Activated naive CD4-positive, alpha-beta T cell treated with anti-CD3 and anti-CD28 coated beads for 36 hours (primary cell): ENCODE measurements at places on chromosomes 2 and 18. TPM values are rescaled to one million over a fixed set of nuclear protein-coding genes. Genes with fewer than 3 reads are reported as not detected.
A peak's percentile ranks its signal among the peaks of the same experiment; 100 is the strongest.

- DNase-seq, result no peak
Observed at GRCh38 chr18:48801728-48802542, 148.8 kb downstream of the SMAD7 start.

ZNF892 gene
- 2.7 TPM for total RNA-seq

GRCh38 chr2:16281451-16282335, 341.3 kb downstream of the MYCN start:
- peak; percentile 16 for DNase-seq

CMPK2 gene
- 7.7 TPM for total RNA-seq

DNA sequence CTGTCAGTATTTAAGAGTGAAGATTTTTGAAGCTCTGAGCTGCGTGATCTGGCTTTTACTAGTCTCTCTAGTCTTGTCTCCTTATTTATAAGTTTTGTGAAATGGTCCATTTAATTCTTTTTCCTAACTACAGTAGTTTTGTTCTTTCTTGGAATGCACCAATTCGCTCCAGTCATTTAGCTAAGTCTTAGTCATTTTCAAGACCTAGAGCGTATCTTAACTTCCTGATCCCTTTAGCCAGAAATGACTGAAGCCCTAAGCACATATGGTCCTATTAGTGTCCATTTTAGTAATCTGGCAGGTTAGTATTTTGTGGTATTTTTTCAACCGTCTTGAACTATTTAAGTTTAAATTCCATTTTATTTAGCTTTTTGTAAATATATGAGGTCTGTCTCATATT, 3.6 kb downstream of the BIRC6 start:
- no peak for DNase-seq

DNA sequence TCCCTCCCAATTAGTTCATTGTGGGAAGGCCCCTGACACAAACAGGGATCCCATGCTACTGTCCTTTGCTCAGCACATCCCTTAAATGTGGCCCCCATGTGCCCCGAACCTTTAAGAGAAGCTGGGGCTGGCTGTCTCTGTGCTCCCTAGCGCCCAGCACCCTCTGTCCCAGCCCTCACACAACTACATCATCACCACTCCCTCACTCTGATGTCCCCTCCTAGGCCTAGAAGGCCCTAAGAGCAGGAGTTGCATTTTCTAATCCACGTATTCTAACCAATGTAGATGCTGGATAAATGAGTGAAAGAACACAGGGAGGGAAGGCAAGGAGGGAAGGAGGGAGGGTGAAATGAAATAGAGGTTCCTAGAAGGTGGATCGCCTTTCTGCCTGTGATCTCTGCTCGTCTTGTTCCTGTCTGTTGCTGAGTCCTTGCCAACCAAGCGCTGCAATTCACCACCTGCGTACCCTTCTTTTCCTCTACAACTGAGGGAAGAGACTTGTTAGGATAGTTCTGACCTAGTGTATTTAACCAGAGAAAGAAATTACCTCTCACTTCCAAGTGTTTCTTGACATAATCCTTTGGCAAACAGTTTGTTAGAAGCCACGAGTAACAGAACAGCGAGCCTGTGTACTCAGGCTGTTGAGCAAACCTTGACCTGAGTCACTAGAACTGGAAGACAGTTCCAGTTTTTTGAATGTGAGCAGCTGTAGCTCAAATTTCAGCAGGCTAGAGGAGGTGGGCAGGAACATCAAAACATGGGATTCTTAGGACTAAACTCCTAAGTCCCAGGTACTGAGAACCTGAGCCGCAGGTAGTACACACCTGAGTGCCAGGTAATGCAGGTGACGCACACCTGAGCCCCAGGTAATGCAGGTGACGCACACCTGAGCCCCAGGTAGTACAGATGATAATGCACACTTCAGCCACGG, 181.5 kb upstream of the ID2 start:
- DNase-seq, result no peak

- DNase-seq, result no peak
Observed at GRCh38 chr18:26322890-26323653, 96.8 kb downstream of the TAF4B start.

LIPG gene
- 0.22 TPM for total RNA-seq

GRCh38 chr2:232714969-232715368, 17.8 kb downstream of the GIGYF2 start:
- DNase-seq, result no peak

- no peak for DNase-seq
Observed at GRCh38 chr2:233542507-233542906, 24.1 kb downstream of the USP40 start.

- peak; percentile 79 for DNase-seq
Observed at GRCh38 chr2:25274868-25275574, 66.7 kb downstream of the DNMT3A start.

SLC5A7 gene
- total RNA-seq, result not detected

DNA sequence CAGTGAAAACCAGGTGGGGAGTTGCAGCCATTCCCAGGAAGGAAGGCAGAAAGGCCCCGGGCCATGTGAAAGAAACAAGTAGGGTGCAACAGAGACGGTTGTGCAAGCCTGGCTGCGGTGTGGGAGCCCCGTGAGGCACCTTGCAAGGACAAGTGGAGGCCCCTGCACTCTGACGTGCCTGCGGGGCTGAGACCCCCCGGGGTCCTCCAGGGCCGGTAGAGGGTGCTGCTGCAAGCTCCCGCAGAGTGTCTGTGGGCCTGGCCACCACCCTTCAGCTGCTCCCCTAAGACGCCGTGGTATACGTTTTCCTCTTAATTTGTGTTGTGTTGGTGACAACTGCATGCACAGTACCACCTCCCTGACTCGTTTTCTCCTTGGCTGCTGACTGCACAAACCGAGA, 27.4 kb upstream of the MC5R start:
- no peak for DNase-seq

DNA sequence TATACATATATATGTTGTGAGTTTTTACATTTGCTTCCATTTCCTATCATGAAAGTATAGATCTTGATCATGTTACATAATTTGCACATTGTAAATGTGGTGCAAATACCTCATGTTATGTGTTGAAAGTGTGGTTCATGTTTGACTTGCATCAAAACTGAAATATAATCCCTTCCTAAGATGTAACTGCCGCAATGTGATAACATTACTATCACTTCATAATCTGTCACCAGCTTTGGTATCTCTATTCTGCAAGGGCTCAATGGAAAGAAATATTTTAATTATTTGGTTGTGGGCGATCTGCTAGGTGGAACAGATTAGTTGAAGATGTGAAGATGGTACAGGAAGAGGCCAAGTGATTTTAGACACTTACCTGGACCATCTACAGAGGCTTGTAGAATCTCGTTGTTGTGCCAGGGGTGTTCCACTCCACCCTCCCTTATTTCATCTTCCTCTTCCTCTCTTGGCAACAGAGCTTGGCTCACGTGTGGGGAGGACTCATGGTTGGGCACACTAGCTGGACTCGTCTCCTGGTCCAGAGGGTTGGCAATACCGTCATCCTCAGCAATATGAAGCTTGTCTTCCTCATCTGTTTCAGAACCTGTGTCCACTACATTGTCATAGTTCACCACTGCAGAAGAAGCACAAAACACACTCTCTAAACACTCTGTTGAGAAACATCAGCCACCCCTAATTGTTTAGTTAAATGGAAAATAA, 90.4 kb downstream of the ZEB2 start:
- no peak for DNase-seq

DNA sequence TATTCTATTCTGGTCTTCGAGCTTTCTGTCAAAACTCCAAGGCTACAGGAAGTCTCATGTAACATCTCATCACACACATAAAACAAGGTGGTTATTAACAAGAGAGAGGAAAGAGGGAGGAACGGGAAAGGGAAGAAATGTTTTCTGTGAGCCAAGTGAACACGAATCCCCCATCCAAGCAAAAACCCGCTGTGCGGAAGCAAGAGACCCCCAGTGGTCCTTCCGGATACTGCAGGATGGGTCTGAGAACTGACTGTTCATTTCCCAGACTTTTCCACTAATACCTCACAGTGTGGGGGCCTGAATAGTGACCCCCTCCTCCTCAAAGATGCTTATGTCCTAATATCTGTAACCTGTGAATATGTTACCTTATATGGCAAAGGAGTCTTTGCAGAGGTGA, 19.0 kb upstream of the DIPK1C start:
- peak; percentile 20 for DNase-seq

DNA sequence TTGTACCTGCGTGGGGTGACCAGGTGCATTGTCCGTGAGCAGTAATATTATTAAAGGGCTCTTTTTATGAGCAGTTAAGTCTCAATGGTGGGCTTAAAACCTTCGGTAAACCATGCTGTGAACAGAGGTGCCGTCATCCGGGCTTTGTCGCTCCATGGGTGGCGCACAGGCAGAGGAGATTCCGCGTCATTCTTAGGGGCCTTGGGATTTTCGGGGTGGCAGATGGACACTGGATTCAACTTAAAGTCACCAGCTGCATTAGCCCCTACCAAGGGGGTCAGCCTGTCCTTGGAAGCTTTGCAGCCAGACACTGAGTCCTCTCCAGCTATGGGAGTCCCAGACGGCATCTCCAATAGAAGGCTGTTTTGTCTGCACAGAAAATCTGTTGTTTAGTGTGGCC, 107.7 kb downstream of the NFATC1 start:
- no peak for DNase-seq

PSMA8 gene
- 2.1 TPM for total RNA-seq

GRCh38 chr2:241598487-241598886, 38.5 kb downstream of the THAP4 start:
- no peak for DNase-seq

- no peak for DNase-seq
Observed at GRCh38 chr18:57220930-57221483, 74.1 kb downstream of the BOD1L2 start.

SPATA3 gene
- not detected for total RNA-seq

IKZF2 gene
- total RNA-seq, result 1.7 TPM

- no peak for DNase-seq
Observed at GRCh38 chr2:152814475-152815030, 96.1 kb downstream of the ARL6IP6 start.

DNA sequence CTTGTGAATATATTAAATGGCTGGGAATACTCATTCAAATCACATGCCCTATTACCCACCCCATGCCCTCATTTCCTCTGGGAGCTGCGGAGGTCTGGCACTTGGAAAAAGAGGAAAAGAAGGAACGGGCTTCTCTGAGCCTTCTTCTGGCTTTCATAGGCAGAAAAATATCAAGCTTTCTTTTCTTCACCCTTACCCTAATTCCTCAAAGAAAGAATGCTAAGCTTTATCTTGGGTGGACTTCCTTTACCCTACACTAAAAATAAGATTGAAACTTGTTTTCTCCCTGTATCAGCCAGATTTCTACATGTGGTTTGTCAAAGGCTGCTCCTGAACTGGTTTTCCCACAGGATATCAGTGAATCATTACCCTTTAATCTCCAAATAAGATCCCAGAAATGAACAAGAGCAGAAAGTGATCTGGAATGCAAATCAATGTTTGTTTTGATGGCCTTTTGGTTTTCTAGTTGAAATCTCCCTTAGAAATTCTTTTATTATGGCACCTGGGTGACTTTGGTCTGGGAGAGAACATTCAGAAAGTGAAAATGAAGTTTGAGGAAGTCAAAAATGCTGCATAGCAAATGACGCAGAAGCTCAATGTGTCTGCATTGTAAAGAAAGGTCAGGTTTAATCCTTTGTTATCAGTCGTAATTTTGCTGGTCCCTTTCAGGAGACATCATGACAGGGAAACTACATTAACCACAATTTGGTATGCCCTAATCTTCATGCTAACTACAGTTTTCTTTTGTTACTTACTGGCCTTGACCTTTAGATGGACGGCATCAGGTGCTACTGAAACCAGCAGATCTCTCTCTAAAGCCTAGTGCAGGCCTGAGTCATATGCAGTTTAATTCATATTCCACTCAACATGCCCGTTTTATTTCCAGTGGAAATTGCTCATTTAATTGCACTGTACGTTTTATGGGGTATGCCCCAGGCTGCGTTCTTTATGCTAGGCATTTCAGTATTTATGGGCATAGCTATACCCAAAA, 46.6 kb upstream of the HNRNPA3 start:
- peak; percentile 30 for DNase-seq

DNA sequence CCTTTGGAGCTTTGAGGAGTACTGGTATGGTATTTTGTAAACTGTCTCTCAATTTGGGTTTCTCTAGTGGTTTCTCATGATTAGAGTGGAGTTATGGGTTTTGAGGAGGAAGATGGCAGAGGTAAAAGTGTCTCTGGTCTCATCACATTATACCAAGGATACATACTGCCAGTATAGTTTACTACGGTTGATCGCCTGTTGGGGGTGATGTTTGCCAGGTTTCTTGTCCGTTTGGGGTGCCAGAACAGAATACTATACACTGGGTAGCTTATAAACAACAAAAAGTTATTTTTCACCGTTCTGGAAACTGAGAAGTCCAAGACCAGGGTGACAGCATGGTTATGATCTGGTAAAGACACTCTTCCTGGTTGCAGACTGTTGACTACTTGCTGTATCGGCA, 293.7 kb downstream of the NYAP2 start:
- DNase-seq, result no peak

GRCh38 chr2:217934321-217935131, 68.3 kb downstream of the TNS1 start:
- DNase-seq, result peak; percentile 10

STAT4 gene
- total RNA-seq, result 53.9 TPM

GRCh38 chr2:189726271-189726670, 36.3 kb downstream of the OSGEPL1 start:
- no peak for DNase-seq

AP1S3 gene
- 10.7 TPM for total RNA-seq

GRCh38 chr2:239020541-239021041, 172.7 kb downstream of the TWIST2 start:
- DNase-seq, result no peak

- peak; percentile 81 for DNase-seq
Observed at GRCh38 chr2:71548646-71549425, 95.5 kb downstream of the DYSF start.

ABHD3 gene
- total RNA-seq, result 14.5 TPM

CAVIN2 gene
- not detected for total RNA-seq

IFIH1 gene
- 33.8 TPM for total RNA-seq

DNA sequence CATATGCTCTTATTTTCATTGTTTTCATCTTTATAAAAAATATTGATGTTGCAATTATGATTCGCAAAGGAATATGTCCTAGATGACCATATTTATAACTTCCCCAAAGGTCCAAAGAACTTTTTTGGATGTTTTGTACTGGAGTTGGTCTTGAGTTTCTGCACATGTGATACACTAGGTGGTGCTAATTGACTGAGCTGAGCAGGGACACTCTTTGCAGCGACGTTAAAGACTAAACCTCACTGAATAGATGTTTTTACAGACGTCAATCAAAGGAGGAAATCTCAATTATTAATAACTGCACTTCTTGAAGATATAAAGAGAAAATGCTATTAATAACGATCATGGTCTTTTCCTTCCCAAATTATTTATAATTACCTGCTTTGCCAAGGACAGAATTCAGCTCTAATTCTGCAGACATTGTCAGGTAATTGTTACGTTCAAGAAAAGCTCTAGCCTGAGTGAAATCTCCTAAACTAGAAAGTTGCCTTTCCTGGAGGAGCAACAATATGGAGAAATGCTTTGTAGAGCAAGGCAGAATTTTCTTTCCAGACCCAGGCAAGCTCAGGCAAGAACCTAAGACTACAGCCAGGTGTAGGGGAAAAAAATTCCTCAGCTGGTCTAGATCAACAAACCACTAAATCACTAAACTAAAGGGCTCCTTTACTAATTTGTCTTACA, 119.3 kb upstream of the RBBP8 start:
- DNase-seq, result peak; percentile 35
